K562 (cell line): ENCODE measurements at places on chromosomes 7 and 10. TPM values are rescaled to one million over a fixed set of nuclear protein-coding genes. Genes with fewer than 3 reads are reported as not detected.

DNA sequence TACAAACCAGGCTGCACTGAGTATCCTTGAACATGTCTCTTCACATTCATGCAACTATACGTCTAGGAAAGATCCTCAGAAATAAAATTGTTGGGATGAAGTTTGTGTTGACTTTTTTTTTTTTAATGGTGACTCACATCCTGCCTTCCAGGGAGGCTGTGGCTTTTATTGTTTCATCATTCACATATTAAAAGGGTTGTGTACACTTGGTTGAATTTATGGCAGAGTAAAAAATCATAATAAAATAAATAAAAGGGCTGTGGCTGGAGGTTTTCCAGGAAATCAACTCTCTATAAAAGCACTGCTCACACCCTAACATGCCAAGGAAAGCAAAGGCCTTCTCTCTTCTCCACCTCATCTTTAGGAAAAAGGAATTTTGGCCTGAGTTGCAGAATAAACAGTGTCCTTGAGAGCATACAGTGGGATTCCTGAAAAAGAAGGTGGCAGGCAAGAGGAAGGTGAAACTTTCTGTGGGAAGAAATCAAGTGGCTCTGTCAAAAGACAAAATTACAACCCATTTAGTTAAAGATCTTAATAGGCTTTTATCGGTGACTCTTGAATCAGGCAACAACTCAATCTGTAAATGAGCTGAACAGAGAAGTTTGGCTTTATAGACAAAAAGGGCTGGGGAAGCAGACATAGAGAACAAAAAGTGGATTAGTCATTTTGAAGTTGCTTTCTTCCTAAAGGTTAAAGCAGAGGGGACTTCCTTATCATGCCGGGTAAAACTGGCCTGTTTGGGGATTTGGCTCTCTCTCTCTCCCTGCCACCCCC, 41.6 kb upstream of the FHIP2A start:
- DNase-seq = no peak

GRCh38 chr10:71589617-71590551, 129.7 kb downstream of the C10orf105 start:
- no peak for DNase-seq

ANAPC16 gene
- 72.5 and 72.7 TPM in 2 replicates for total RNA-seq

SLC39A12 gene
- not detected in 2 replicates for total RNA-seq

LAMB1 gene
- total RNA-seq = 16.6 and 17.3 TPM in 2 replicates

- no peak for DNase-seq
These were observed 41.6 kb downstream of the HK1 start for GRCh38 chr10:69319841-69320316.

- no peak for DNase-seq
These were observed 37.3 kb downstream of the HDAC9 start for GRCh38 chr7:18532813-18533212.

DNA sequence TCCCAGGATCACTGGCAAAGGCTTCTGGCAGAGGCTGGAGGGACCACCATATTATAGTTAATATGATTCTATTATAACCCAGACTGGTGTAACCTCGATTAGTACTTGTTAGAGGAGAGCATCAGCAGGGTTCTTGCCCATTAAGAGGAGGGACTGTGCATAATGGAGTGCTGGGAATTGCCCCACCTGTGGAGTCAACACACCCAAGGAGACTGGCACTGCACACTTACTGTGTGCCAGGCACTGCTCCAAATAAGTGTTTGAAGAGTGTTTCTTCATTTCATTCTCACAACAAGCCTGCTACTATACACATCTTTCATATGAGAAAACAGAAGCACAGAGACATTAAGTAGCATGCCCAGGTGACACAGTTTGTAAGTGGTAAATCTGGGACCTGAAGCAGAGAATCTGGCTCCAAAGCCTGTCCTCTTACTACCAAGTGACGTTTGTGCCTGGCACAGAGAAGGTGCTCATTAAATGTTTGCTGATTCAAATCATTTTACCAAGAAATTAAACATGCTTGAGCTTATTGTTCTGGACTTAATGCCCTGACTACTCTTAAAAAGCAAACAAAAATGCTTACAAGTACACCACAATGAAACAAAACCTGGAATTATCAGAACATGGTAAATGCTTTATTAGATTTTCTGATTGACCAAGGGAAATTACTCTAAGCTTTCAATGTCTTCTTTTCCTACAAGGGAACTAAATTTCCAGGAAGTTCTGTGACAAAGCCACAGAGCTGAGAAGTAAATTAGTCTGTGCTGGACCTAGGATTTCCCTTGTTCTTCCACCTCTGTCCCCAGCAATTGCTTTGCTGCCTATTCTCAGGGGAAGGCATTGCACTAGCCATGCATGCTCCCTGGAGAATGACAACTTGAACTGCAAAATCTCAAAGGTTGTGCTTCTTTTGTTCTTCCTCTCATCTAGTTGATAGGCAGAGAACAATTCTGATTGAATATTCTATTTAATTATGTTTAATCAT, 809 bp downstream of the SLC13A1 start:
- DNase-seq = no peak

DNA sequence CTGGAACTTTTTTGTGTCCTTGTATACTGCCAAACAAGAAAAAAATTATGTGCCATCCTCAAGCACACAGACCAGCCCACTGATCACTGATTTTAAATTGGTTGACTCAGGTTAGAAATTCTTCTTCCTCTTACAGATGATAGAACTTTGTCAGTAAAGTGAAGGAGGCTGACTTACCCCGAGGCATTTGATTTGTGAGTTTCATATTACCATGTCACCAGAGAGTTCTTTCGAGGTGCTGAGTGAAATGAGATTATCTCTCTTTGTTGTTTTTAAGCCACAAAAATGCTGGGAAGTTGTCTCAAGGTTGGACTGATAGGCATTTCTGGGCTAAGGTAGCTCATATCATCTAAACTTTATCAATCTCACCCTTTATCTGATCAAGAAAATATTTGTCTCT, 78.8 kb upstream of the FAM180A start:
- no peak for DNase-seq

- DNase-seq = no peak
These were observed 27.8 kb downstream of the AFAP1L2 start for GRCh38 chr10:114376523-114376922.

RALA gene
- 25.9 and 26.1 TPM in 2 replicates for total RNA-seq
